Astrocyte of the spinal cord (primary cell): ENCODE measurements at places on chromosomes 4 and X.

GRCh38 chr4:141090473-141090872 lies 42.8 kb downstream of the RNF150 start:
- DNase-seq, result no peak

DNA sequence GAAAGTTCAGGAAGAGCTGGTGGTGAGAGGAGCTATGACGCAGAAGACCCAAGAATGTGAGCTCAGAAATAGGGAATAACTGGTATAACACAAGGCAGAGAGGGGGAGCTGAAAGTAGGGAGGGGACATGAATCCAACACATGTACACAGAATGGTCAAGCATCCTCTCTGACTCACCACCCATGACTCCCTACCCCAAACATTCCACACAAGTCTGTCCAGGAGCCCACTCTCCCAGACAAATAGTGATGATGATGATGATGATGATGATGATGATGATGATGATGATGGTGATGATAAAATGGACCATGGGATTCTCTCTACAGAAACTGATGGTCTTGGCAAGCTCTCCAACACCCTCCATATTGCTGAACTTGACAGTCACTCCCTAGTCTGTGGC lies 46.4 kb downstream of the NAT8L start:
- no peak for DNase-seq

DNA sequence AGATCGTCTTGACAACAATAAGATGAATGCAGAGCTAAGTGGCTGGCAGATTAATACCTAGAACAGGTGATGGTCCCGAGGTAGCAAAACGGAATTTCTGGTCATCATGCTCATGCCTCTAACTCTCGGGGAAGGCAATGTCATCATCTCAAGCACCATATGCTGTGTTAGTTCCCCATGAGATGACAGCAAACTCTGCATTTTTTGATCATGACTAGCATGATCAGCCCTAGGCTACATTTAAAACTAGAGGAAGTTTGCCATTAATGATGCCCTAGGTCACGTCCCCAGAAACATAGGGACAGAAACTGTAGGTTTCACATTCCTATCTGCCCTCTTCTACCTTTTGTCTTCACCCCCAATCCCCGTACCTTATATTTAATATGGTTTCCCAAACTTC lies 11.6 kb downstream of the LPAR4 start:
- no peak for DNase-seq

DNA sequence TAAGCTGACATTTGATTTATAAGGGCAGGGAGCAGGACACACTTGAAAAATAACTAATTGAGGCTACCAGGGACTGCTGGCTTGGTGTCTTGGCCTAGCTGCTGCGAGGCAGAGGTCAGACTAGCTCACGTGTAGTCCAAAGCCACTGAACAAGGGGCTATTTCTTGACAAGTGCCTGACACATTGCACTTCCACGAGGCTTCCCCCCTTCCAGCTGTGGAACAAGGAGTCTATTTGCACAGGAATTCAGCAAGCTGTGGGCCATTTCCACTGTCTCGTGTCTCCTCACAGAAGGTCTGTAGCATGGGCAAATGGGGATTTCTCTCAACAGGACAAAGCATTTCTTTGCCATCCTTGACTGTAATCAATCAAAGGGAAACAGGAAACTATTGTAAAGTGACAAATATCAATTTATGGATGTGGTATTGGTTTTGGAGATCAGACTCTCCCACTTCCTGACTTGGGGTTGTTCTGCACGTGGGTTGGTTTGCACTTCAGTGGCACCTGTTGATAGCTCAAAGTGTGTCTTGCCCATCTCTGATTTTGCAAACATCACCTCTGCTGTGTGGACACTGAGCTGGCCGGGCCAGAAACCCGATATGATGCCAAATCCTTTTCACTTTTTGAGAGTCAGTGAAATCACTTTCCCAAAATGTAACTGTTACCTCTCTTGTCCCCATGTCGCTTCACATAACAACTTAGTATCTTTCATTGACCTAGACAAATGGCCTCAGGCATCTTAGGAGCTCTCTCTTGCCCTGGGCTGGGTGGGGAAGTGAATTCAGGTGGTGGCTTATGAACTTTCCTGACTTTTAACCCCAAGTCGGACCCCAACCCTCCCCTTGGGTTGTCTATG lies 107.4 kb upstream of the MAMLD1 start:
- DNase-seq, result no peak

GRCh38 chr4:10018818-10019461 lies 2.4 kb downstream of the SLC2A9 start:
- DNase-seq, result peak; percentile 94

DNA sequence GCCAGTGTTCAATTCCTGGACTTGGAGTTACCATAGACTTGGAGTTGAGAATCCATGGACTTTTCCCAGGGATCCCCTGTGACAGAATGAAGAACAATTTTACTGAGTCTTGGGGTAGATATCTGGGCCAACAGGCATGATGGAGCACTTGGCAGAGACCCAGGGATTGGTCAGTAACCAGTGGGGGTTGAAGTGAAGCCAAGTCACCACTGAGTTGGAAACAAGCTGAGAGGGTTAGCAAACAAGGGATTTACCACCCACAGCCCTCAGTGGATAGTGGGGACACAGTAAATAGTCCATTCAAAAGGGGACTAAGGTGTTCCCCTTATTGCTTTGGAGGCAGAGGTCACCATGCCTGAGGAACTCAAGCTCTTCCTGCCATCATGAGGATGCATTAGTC lies 281.7 kb downstream of the PPP1R2C start:
- no peak for DNase-seq

- no peak for DNase-seq
Measured at GRCh38 chr4:101643186-101643837, 147.2 kb upstream of the BANK1 start.

GRCh38 chrX:47158131-47158530 lies 13.1 kb downstream of the RBM10 start:
- DNase-seq, result no peak

DNA sequence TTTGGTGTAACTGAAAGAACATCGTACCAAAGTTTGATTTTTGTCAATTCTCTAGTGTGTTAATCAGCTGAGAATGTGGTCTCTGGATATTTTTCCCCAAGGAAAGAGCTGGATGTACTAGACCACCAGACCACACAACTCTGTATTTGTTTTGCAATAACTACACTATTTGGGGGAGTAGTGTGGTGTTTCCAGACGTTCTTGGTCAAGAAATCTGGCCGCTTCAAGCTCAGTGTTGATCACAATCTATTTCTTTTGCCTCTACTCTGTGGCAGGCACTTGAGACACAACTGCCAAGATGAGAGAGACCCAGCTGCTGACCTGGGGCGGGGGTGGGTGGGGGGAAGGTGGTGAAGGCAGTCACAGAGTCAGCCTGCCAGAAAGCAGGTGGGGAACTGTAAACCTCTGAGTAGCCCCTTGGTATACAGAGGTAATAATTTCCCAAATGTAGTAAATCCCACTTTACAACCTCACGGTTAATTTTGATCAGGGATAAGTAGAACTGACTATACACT lies 30.6 kb downstream of the PTTG2 start:
- DNase-seq, result no peak

- peak; percentile 20 for DNase-seq
Measured at GRCh38 chr4:74158466-74159142, 686 bp downstream of the MTHFD2L start.

GRCh38 chr4:188779581-188779980 lies 640.3 kb downstream of the TRIML1 start:
- DNase-seq, result no peak

- DNase-seq, result peak; percentile 60
Measured at GRCh38 chr4:182578402-182578801, 335.2 kb downstream of the TENM3 start.

- peak; percentile 50 for DNase-seq
Measured at GRCh38 chr4:76377911-76378310, 43.0 kb downstream of the CCDC158 start.

DNA sequence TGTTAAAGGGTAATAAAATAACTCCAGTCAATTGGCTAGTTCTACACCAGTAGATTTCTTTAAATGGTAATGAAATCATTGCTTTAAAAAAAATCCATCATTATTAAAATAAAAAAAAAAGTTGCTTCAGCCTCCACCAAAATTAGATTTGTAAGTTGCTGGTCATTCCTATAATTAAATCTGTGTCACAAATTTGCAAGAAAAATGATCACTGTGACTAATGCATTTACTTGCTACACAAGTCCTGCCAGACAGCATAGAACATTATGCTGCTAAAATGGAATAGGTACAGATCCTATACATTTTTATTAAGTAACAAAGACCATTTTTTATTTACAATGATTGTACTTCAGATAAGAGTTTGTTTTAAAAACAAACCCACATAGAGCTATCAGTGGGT lies 85.8 kb downstream of the SLC10A7 start:
- DNase-seq, result no peak

DNA sequence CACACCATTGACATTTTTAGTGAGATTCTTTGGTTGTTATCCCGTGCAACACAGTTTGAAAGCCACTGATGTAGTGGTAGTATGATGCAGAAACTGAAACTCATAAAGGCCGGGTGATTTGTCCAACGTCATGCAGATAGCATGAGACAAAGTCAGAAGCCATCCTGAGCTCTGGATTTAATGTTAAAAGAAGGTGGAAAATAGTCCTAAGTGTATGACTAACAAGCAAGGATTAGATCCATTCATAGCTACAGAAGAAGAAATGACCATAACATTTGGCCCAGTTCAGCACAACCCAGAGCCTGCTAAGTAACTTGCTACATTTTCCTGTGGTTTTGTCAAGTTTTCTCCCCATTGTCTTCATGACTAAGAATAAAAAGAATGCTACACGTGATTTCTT lies 142.4 kb downstream of the AMELX start:
- DNase-seq, result peak; percentile 77

DNA sequence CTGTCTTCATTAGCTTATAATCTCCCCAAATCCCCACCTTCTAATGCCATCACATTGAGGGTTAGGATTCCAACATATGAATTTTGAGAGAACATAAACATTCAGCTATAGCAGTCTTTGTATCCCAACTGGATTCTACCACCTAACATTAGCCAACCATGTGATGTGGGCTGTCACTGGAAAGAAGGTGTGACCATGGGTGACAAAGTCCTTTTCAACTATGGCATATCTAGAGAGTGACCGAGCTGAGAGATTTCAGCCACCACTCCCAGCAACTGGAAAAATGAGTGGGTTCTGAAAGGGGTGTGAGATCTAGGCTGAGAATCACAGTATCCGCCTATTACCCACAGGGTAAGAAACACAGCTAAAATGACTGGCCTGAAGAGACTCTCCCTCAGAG lies 22.1 kb downstream of the GABRB1 start:
- no peak for DNase-seq
